ENCODE measurements at places on chromosomes 6 and 20.

DNA sequence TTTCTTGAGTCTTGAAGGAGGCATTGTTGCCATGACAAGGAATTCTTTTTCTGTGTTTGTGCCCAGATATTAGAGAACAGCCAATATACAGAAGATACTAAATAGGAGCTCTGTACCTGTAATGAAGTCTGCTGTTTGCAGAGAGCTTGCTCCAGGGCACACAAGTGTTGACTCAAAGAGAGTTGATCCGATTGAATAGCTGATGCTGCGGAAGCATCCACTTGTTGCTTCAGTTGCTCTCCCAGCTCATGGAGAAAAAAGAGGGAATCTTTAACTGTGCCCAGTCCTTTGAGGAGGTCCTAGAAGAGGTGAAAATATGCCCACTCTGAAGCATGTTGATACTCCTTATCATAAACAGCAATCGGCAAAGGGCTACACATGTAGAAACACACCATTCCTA, 411.4 kb downstream of the ESR1 start:
- DNase-seq = no peak

DNA sequence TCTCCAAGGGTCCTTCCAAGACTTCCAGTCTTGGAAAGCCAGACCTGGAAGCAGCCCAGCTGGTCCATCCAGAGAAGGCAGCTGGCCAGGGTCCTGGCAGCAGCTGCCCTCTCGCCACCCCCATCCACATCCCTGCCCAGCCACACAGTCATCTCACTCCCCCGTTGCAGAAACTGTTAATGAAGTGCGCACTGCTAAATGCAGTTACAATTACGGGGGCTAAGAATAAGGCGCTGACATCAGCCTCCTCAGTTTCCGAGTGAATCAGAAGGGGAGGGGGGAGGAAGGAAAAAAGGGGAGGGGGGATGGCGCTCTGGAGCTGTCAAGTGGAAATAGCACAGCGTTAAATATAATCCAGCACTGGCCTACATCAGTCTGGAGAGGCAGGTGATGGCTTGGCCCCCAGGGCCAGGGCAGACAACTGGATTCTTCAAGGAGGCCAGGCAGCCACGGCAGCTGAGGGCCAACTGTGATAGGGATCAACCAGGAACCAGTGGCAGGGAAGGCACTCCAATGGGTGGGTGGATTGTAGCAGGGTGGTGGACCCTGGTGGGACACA, 6.9 kb downstream of the RIMS4 start:
- DNase-seq = no peak

DNA sequence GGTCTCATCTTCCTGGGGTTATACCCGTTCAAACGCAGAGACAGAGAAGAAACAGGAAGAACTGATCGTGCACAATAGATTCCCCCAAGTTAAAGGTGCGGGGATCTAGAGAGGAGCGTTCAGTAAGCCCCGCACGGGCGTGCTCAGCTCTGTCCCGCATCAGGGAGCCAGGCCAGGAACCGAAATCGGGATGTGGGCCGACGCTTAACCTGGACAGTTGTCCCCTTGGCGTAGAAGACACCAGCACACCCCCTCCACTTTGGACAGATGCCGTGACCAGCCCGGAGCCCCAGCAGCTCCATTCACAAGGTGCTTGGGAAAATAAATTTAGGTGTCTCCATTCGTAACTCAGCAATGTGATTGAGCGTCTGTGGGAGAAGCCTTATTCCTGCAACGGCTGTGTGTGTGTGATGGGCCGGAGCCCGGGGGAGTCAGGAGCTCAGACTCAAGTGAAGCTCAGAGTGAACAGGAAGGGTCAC, 24.0 kb upstream of the GATA5 start:
- no peak for DNase-seq

DNA sequence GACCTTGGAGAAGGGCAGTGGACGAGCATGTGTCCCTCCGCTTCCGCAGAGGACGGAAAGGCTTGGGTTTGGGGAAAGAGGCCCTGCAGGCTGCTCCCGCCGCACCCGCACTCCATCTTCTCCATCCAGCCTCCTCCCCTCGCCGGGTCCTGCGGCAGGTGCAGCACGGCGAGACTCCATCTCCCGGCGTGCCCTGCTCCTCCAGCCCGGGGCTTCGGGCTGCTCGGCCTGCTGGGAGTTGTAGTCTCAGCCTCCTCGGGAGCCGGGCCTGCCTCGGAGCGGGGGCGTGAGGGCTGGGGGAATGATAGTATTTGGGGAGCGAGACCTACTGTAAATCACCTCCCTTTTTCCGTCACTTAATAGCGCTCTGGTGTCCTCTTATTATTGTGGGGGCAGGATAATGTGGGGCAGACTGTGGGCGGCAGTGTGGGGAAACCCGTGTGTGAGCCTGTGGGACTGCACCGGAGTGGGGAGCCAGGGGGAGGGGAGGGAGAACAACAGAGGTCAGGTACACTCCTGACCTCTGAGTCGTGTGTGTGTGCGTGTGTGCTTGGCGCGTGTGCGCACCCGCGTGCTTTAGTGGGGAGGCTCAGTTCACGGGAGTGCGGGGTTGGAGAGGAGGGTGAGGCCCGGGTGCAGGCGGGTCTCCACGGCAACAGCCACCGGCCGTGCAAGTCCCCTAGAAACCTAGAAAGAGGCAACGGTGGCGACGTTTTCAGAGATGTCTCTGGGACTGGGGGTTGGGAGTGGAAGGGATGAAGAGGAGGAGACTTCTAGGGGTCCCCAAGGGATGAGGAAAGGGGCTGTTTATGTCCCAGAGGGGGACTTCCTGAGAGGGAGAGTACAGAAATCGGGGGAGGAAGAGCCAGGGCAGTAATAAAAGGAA, 4.1 kb downstream of the TTBK1 start:
- peak; percentile 80 for DNase-seq

GRCh38 chr6:13653296-13653695, 38.2 kb downstream of the NOL7 start:
- DNase-seq = no peak

- DNase-seq = no peak
Observed at GRCh38 chr6:170165085-170165470, 125.8 kb downstream of the DLL1 start.

GRCh38 chr20:35561671-35562070, 19.8 kb downstream of the ERGIC3 start:
- DNase-seq = no peak

GRCh38 chr6:107523794-107524193, 33.9 kb downstream of the SOBP start:
- DNase-seq = no peak

GRCh38 chr6:25874822-25875562, 949 bp upstream of the SLC17A3 start:
- DNase-seq = no peak

DNA sequence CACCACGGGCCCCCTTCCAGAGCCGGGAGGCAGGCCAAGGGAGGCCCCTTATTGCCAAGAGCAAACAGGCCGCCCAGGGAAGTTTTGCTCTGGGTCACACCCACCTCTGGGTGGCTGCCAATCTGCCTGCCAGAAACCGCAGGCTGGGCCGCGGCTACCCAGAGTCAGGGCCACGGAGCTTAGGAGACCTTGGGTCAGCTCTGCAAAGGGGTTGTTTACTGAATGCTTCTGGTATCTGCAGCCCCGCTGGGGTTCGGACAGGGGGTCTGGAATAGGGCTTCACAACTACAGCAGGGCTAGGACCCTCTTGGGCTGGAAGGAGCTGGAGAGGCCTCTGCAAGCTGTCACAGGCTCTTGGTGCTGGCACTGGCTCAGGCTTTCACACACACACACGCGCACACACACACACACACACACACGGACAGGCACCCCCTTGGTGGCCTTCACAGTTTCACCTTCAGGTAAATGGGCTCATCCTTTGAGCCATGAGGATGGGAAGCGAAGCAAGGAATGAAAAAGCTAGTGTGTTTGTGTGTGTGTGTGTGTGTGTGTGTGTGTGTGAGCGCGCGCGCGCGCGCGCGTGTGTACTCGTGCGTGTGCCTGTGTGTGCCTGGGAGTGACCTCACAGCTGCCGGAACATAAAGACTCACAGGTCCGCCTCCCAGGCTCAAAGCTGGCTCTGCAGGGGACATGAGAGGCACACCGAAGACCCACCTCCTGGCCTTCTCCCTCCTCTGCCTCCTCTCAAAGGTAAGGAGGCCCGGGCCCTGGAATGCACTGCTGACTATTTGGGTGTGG, at the start of gene CCN5:
CCN5 (plus strand) TSS at position 669 of the 798 bp plus-strand sequence; CDS start at position 691, 22 bp downstream.
- DNase-seq = no peak

GRCh38 chr20:21684671-21685070, 20.8 kb upstream of the PAX1 start:
- DNase-seq = no peak

Data from stimulated activated naive CD4-positive, alpha-beta T cell treated with Interleukin-2 at 50 U/mL for 16 hours (primary cell).